HL-60 (cell line): ENCODE measurements at places on chromosomes 11 and 22.

DNA sequence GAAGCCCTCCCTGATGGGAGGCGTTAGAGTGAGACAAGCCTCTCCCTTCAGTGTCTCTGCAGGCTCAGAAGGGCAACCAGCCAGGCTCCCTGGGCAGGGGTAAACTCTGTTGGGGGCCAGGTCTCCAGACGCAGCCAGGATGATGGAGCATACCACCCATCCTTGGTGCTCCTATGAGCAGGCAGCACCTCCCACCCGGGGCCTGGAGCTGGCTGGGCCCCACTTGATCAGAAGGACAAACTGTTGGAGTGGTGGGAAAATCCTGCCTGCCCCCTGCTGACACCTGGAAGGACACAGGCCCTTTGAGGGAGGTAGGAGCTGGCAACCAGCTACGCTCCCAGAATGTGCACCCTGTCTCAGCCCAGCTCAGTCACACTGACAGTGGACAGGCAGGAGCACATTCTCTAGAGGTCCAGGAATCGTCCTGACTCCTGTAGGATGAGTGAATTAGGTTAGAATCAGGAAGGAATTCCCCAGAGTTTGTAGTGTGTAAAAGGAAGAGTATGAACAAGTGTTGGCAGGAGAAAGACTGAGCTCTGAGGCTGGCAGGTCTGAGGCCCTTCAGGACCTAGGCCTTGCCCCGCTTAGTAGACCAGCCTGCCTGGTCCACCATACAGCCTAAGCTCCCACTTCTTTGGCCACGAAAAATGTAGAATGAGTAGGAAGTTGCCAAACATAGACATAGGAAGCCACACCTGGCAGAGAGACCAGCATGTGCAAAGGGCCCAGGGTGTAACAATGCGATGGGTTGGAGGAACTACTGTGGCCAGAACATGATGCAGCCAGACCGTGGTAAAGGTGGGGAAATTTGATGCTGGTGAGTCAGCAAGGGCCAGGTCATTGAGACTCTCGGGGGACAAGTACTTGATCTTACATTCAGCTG, 19.1 kb downstream of the ARHGEF17 start:
- DNase-seq, result peak; percentile 69

- DNase-seq, result no peak
These were observed 192.7 kb downstream of the C11orf91 start for GRCh38 chr11:33507967-33508366.

- DNase-seq, result no peak
These were observed 231.3 kb upstream of the B3GAT1 start for GRCh38 chr11:134643115-134644012.

- DNase-seq, result no peak
These were observed 618.2 kb downstream of the TBC1D22A start for GRCh38 chr22:47380692-47381091.

GRCh38 chr11:70871881-70872280, 380.5 kb downstream of the SHANK2 start:
- no peak for DNase-seq

DNA sequence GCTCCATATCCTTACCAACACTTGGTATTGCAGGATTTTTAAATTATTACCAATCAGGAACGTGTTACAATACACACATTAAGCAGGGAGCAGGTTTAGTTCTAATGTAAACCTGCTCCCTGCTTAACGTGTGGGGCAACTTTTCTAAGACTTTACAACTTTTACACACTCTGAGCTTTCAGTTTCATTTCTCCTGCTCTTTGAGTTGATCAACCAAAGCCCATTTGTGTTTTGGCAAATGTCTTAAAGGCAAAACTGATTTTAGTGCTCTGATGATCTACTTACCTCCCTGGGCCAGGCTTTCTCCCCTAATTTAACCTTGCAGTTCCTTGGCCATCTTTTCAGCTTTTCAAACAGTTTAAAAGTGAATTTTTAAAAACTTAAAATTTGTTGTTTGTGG, 70.9 kb downstream of the ZBTB44 start:
- DNase-seq, result no peak

GRCh38 chr11:66315921-66316811, 678 bp downstream of the CD248 start:
- no peak for DNase-seq

GRCh38 chr22:47633111-47633510, 870.7 kb downstream of the TBC1D22A start:
- DNase-seq, result no peak

DNA sequence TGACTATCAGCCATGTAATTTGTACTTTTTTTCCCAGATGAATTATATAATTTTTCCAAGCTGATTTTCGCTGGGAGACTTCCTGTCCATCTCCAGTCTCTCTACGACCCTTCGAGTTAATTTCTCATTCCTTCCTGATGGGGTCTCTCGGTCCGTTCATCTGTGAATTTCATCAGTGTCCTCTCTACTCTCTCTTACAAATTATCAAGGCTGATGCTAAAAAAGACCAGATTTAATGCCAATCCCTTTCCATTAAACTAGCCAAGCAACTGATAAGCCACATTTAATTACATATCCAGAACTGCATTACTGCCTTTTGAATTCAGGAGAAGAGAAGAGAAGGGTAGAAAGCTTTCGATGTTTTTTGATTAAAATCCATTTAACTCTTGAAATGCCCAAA, 25.8 kb downstream of the VSIG10L2 start:
- DNase-seq, result no peak

DNA sequence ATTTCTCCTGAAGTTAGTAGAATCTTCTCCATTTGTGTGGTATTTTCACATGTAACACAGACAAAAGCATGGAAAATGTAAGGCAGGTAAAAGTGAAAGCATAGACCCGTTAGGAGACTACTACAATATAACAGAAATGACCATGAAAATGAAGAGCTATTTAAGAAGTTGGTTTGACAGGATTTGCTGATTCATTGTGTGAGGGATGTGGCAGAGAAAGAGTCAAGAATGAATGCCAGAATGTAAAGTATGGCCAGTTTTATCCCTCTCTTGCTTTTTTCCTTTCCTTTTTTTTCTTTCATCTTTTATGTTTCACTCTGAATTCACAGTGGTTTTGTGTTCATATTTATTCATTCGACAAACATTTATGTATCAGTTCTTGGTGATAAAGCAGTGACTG, 115.9 kb downstream of the ARFGAP2 start:
- DNase-seq, result no peak

- no peak for DNase-seq
These were observed 2.7 kb downstream of the TMEM123 start for GRCh38 chr11:102449651-102450570.
